ENCODE measurements at places on chromosomes 16 and 17.

- DNase-seq, result no peak
Measured at GRCh38 chr17:76391200-76391715, 6.8 kb downstream of the SPHK1 start.

DNA sequence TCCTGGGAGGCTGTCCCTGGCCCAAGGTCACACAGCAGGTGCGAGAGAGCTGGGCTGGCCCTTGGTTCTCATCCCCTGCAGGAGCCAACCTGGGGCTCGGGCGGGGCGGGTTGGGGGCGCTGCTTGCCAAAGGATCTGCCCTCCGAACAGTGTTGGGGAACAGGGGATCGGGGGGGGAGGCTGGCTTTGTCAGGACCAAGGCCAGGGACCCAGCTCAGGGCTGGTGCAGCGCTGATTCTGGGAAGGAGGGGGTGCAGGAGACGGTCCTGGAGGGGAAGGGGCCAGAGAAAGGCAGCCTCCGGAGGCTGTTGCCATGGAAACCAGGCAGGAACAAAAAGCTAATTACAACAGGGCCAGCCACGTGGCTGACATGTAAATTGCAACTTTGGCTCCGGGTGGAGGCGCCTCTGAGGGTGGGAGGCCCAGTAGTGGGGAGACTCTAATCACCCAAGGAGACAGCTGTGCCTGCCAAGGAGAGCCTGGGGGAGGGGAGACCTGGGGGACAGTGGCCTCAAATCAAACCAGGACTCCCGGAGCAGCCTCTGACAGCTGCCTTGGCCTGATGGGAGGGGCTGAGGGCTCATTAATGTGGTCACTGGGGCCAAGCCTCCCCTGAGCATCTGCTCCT lies 1.3 kb downstream of the TUBB3 start:
- DNase-seq, result peak; percentile 37

DNA sequence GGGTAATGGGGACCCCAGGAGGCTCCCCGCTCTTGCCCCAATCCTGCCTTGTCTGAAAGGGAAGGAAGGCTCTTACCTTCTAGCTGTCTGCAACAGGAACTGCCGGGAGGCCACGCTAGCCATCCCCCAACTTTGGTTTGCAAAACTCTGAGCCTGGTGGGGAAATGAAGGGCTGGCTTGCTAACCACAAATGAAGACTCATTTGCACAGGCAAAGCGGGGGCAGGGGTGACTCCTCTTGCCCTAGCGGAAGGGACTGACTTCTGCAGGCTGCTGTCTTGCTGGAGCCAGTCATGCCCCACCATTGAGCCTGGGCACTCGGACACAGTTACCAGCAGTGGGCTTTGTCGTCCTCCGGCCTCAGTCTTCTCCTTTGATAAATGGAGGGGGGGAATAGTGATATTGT lies 52.6 kb downstream of the PLCG2 start:
- no peak for DNase-seq

GRCh38 chr17:76408037-76408849 lies 23.8 kb downstream of the SPHK1 start:
- no peak for DNase-seq

DNA sequence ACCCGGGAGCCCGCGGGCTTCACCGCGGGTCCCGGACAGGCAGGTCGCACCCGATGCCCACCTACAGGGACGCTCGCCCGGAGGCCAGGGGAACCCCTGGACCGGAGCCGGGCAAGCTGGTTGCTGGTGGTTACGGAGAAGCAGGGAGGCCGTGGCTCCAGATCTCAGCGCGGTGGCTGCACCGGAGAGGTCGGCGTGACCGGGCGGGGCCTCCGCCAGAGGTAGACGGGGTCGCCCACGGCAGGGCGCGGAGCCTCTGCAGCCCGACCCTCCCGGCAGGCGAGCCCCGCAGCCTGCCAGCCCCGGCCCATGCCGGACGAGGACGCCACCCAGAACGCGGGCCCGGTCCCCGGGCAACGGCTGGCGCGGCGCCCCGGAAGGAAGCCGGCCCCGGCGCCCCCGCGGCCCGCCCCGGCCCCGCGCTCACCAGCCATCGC lies 341 bp downstream of the PCYT2 start:
- no peak for DNase-seq

DNA sequence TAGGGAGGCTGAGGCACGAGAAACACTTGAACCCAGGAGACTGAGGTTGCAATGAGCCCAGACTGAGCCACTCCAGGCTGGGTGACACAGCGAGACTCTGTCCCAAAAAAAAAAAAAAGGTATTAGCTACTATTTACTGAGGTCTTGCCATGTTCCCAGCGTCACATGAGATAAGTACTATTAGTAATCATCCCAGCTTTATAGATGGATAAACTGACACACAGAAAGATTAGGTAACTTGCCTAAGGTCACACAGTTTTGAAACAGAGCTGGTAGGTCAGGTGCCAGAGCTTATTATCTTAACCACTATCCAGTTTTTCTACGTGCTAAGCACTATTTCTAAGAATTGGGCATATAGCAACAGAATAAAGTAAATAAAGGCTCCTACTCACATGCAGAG lies 51.6 kb downstream of the TEX14 start:
- no peak for DNase-seq

GRCh38 chr17:42118545-42118944 lies 2.6 kb downstream of the KAT2A start:
- no peak for DNase-seq

DNA sequence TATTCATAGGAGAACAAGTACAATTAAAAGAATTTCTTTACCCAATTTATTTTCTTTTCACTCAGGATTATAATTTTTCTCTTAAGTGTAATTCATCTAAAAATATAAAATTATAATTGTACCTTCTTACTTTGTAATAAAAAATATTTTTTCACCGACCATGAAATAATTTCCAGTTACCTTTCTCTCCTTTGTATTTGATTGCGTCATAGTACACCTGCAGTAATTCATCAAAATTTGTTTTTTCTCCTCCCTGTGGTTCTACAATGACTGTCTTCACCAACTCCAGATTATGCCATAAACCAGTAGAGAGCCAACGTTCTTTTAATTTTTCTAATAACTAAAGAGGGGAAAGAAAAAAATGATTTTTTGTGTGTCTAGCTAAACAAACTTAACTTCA lies 119.1 kb downstream of the BRIP1 start:
- no peak for DNase-seq

DNA sequence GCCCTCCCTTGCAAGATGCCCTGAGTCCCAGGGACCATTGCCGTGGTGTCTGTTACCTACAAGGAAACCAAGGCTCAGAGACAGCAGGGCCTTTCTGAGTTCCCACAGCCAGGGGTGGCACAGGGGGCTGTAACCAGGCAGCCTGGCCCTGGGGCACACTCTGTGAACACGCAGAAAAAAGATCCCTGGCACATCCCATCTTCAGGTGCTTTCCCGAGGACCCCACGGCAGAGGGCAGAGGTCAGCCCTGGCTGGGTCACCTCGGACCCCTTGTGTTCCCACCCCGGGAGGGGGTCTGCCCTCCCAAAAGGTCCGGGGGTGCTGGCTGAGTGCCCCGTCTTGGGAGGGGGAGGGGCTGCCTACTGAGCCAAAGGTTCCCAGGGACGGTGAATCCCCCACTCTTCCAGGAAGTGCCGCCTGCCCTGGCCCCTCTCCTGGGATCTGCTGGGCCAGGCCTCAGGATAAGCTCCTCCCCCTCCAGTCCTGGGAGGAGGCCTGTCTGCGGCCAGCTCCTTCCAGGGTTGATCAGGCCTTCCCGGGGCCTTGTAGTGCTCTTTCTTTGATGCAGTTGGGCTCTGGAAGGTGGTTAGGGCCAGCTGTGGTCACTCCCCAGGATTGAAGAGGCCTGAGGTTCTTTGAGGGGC lies 8.1 kb downstream of the GLIS2 start:
- no peak for DNase-seq

DNA sequence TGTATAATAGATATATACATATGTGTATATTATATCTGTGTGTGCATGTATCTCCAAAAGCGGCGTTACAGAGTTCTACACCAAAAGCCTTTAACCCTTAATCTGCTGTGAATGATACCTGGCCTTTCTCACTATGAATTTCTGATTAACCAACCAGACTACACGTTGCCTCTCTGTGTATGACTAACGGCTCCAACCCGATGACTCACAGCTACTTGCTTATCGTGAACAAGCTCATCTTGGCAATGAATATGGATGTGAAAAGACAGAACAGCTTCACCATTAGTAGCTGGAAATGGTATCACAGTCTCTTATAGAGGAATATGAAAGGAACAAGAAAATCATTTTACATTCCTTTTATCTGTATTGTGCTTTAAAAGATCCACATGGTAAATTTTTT lies 23.8 kb upstream of the ARHGAP44 start:
- no peak for DNase-seq

DNA sequence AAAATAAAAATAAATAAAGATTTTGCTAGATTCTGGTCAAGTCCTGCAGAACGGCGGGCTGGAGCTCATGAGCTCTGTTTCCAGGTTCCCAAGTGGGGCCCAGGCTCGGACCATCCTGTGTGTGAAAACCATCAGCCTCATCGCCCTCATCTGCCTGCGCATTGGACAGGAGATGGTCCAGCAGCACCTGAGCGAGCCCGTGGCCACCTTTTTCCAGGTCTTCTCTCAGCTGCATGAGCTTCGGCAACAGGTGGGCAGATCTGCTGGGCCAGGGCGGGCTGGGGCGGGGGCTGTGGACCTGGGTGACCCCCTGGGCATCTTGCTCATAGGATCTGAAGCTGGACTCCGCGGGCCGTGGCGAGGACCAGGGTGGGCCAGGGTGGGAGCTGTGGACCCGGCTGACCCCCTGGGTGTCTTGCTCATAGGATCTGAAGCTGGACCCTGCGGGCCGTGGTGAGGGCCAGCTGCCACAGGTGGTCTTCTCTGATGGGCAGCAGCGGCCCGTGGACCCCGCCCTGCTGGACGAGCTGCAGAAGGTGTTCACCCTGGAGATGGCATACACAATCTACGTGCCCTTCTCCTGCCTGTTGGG lies 7.8 kb downstream of the WDR81 start:
- DNase-seq, result no peak

DNA sequence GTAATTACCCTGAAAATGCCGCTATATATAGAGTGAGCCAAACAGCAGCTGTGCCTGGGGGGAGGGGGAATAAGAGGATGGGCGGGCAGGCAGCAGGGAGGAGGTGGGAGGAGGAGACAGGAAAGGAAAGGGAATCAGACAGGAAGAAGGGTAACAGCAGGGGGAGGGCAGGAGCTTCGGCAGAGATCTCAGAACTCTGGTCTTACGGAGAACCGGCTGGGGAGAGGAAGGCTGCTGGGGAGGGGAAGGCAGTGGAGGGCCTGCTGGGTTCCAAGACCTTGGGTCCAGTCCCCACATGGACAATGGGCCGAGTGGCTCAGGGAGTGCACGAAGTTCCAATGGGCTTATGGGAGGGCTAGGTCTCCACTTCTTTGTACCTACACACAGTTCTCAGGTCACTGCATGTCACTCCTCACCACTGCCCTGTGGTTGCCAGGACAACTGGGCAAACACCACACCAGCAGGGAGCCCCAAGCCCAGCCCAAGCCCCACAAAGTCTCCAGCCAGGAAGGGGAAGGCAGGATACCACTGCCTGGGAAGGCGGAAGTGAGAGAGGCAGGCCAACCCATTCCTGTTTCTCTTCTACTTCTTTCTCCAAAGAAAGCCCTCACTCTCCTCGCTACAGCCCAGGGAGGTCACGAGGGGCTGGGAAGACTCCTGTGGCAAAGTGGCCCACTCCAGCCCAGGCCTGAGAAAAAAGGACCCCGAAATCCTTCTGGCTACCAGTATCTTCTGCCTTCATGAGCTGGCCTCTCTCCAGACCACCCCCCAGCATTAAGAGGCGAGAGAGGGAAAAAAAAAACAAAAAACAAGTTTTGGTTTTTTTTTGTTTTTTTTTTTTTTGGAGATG lies 25.3 kb downstream of the G6PC3 start:
- DNase-seq, result peak; percentile 32

DNA sequence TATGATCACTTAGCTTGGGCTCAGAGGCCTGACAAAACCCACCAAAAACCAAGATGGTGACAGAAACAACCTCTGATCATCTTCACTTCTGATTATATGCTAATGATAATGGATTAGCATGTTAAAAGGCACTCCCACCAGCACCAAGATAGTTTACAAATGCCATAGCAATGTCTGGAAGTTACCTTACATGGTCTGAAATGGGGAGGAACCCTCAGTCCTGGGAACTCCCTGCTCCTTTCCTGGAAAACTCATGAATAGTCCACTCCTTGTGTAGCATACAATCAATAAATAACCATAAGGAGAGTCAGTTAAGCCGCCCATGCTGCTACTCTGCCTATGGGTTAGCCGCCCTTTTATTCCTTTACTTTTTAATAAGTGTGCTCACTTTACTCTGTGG lies 120.0 kb upstream of the HS3ST4 start:
- DNase-seq, result no peak

DNA sequence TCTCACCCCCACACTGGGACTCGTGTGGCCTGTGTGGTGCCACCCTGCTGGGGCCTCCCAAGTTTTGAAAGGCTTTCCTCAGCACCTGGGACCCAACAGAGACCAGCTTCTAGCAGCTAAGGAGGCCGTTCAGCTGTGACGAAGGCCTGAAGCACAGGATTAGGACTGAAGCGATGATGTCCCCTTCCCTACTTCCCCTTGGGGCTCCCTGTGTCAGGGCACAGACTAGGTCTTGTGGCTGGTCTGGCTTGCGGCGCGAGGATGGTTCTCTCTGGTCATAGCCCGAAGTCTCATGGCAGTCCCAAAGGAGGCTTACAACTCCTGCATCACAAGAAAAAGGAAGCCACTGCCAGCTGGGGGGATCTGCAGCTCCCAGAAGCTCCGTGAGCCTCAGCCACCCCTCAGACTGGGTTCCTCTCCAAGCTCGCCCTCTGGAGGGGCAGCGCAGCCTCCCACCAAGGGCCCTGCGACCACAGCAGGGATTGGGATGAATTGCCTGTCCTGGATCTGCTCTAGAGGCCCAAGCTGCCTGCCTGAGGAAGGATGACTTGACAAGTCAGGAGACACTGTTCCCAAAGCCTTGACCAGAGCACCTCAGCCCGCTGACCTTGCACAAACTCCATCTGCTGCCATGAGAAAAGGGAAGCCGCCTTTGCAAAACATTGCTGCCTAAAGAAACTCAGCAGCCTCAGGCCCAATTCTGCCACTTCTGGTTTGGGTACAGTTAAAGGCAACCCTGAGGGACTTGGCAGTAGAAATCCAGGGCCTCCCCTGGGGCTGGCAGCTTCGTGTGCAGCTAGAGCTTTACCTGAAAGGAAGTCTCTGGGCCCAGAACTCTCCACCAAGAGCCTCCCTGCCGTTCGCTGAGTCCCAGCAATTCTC lies 27.4 kb downstream of the STH start:
- no peak for DNase-seq
